NCI-H1105 treated with DMSO at 0.1 percent for 48 hours (cell line): ENCODE measurements at places on chromosomes 1 and 21.

- DNase-seq, result no peak
These were observed 146.6 kb downstream of the ROR1 start for GRCh38 chr1:63920154-63921117.

- no peak for DNase-seq
These were observed 9.9 kb downstream of the CLCA1 start for GRCh38 chr1:86478416-86479156.

- no peak for DNase-seq
These were observed 87.6 kb upstream of the DUSP10 start for GRCh38 chr1:221829327-221830015.

GRCh38 chr1:168572633-168573032 is 3.8 kb upstream of the XCL1 start:
- DNase-seq, result no peak
